Neural crest cell (in vitro differentiated cells): ENCODE measurements at places on chromosomes 5 and 9.

GRCh38 chr5:932151-932627, 39.5 kb downstream of the TRIP13 start:
- no peak for DNase-seq

GRCh38 chr5:168342151-168342825, 50.8 kb downstream of the WWC1 start:
- no peak for DNase-seq

- no peak for DNase-seq
Observed at GRCh38 chr5:65243161-65243560, 238.6 kb downstream of the ADAMTS6 start.

DNA sequence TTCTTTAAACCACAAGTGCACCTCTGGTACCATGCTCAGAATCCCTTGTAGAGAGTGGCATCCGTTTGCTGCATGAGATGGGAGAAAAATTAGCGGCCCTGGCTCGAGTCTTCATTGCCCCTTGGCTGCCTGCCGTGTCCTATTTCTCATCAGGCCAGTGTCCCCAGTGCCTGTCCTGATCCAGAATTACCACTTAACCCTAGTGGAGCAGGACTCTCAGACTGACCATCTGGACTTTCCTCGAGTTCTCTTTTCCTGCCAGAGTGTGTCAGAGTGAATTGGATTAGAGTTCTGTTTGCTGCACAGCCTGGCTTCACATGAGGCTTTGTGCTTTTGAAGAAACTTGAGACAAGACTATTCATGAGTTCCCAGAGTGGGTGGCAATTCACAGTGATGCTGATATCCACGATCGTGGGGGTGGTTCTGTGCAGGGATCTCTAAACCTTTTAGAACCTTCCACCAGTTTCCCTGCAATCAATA, 92.6 kb downstream of the C9orf152 start:
- no peak for DNase-seq

- DNase-seq, result no peak
Observed at GRCh38 chr9:125843646-125844045, 96.5 kb downstream of the PBX3 start.

DNA sequence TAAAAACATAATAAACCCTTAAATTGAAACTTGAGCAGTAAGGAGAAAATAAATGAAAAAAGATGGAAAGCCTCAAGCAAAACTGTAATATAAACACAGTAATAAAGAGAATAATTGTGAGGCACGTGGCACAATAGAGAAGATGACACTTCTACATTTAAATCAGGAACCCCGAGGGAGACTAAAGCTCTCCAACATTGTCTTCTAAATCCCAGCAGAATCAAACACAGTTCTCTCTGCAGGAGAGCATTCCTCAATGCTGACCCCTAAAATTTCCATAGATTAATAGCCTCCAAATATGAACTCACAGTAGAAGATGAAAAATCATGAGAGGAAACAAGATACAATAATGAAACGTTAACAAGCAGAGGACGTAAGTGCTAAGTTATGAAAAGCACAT, 721.2 kb upstream of the COX7C start:
- no peak for DNase-seq

GRCh38 chr5:146995878-146996277, 117.3 kb upstream of the PPP2R2B start:
- DNase-seq, result no peak

- DNase-seq, result no peak
Observed at GRCh38 chr9:125089331-125089730, 54.0 kb downstream of the SCAI start.

DNA sequence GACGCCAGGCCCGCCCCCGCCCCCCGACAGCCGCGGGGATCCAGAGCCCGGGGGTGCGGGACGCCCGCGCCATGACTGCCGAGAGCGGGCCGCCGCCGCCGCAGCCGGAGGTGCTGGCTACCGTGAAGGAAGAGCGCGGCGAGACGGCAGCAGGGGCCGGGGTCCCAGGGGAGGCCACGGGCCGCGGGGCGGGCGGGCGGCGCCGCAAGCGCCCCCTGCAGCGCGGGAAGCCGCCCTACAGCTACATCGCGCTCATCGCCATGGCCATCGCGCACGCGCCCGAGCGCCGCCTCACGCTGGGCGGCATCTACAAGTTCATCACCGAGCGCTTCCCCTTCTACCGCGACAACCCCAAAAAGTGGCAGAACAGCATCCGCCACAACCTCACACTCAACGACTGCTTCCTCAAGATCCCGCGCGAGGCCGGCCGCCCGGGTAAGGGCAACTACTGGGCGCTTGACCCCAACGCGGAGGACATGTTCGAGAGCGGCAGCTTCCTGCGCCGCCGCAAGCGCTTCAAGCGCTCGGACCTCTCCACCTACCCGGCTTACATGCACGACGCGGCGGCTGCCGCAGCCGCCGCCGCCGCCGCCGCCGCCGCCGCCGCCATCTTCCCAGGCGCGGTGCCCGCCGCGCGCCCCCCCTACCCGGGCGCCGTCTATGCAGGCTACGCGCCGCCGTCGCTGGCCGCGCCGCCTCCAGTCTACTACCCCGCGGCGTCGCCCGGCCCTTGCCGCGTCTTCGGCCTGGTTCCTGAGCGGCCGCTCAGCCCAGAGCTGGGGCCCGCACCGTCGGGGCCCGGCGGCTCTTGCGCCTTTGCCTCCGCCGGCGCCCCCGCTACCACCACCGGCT, 1.0 kb downstream of the FOXE1 start:
- no peak for DNase-seq

- DNase-seq, result no peak
Observed at GRCh38 chr9:22105005-22105722, 96.1 kb upstream of the CDKN2B start.

- no peak for DNase-seq
Observed at GRCh38 chr5:42993516-42994245, 46.4 kb downstream of the ANXA2R start.

DNA sequence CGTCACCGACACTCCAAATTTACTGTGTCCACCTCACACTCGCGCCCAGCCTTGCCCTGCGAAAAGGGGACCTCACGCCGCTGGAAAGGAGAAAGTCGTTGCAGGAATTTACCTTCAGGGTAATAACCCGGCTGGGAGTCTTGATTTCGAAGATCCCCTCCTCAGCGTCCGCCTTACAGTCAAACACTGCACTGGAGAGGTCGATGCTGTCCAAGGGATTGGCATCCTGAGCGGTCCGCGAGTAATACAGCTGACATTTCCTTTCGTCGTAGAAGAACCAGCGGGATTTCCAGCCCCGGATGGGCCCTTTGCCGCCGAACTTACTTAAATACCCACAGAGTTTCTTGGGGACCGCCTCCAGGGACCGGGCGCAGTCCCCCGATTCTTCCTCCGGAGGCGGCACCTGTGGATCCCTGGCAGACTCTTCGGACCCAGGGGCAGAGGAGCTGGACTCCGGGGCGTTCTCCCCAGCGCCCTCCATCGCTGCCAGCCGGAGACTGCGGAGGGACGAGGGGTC, 330 bp downstream of the TBC1D2 start:
- DNase-seq, result no peak

DNA sequence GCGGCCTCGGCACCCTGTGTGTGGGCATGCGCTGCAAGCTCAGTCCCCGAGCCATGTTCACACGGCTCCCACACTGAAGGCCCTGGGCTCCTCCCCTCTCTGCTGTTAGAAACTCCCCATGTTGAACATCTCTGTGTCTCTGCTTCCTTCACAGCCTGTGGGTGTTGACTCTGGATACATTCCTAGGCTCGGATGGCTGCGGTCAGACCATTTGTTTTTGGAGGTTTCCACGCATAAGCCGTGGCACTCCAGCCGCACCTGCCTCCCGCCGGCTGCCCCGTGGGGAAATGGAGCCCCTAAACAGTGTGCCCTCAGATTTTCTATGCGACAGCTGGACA, 31.2 kb upstream of the LRRC14B start:
- DNase-seq, result no peak

DNA sequence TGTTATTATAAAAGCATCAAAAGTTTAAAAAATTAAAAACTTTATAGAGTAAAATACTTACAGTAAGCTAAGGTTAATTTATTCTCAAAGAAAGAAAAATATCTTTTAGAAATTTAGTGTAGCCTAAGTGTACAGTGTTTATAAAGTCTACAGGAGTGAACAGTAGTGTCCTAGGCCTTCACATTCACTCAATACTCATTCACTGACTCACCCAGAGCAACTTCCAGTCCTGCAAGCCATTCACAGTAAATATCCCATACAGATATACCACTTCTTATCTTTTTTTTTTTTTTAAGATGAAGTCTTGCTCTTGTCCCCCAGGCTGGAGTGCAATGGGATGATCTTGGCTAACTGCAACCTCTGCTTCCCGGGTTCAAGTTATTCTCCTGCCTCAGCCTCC, 73.1 kb upstream of the FST start:
- no peak for DNase-seq

DNA sequence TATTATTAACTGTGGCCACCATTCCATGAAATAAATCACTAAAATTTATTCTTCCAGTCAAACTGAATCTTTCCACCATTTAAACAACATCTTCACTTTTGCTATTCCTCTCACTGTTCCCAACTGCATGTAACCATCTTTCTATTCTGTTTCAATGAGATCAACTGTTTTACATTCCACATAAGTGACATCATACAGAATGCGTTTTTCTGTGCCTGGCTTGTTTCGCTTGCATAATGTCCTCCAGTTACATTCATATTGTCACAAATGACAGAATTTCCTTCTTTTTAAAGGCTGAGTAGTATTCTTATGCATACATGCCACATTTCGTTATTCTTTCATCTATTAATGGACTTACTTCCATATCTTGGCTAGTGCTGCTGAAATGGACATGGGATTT, 738.2 kb downstream of the SEMA5A start:
- DNase-seq, result no peak

GRCh38 chr5:103522586-103522985, 40.0 kb downstream of the NUDT12 start:
- no peak for DNase-seq

DNA sequence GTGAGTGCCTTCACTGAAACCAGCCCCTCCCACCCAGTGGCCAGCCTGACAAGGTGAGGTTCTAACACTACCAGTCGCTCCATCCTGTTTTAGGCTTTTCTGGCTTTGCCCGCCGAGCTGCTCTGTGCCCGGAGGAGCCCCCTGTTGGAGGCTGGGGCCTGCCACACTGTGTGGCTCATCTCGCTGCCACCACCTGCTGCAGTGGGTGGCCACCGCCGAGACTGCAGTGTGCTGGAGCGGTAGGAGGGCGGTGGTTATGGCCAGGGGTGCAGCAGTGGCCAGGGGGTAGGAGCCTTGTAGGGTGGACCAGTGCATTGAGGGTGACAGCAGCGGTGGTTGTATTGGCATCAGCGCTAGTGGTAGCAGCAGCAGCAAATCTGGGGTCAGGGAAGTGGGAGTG, 74.7 kb upstream of the PCAT7 start:
- DNase-seq, result no peak

DNA sequence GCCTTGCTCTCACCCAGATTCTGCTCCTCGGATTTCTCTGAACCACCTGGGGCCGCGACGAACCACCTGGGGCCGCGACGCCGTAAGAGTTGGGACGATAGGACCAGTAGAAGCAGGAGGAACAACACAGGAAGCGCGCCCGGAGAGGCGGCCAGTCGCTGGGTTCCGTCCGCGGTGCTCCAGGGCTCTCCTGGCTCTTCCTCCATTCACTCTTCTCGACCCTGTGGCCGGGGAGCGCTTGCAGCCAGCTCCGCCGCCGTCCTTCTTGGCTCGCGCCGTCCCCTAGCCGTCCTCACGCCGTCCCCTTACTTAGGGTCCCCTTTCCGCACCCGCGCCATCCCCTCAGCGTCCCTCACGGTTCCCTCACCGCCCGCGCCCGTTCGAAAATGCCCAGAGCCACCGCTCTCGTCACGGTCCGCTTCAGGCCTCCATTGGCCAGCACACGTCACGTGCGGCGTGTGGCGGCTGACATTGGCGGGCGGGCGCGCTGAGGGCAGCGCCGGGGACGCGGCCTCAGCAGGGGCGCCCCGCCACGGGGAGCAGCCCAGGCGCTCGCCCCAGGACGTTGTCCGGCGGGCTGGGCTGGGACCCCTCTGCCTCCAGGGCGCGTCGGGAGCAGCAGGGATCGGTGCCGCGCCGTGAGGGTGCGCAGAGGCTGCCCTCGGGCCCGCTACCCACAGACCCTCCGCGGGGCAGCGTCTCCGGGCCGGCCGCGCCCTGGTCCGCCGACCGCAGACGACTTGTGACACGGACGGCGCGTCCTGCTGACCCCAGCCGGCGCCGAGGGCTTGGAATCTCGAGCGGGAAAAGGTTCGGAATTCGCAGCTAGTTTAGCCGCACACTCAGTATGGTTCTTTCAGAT, 53.7 kb upstream of the PTPDC1 start:
- peak; percentile 74 for DNase-seq

DNA sequence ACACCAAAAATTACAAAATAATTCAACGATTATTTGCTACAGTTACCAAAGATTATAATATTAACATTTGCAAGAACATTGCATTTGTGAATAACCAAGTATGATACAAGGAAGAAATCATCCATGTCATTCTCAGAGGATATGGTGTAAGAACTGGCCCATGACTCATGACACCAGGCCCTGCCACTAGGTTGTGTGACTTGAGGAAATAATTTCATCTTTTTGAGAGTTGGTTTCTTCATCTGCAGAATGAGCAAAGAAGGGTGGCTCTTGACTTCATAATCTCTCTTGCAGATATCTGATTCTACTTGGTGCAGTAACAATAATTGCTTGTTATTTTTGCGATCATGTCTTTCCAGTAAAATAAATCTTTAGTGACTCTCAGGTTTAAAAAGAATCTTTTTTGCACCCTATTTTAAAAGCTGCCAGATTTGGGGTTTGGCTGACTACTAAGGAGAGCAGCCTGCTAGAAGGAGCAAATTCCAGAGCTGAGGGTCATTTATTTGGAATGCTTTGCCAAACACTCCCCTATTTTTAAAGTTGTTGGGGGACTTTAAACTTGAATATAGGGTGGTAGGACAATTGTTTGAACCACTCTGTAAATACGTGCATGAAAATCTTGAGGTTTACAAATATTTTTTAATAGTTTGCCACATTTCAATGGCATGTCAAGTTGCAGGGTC, 23.5 kb downstream of the ITGA1 start:
- no peak for DNase-seq

GRCh38 chr5:131628990-131629389, 6.0 kb downstream of the RAPGEF6 start:
- no peak for DNase-seq

DNA sequence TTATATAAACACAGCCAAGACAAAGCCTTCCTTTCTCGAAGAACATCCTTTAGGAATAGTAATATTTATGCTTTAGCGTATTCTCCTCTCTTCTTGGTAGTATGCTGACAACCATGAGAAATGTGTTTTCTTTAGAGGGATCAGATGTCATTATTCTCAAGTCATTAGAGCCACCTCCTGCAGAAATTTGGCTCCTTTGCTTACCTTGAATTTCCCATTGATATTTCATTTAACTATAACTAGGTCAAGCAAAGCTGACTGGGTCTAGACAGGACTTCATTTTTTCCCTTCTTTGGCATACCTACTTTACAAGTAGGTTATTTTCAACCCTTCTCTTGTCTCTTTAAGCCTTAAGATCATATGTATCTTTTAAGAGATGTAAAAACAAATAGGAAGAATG, 50.3 kb downstream of the SPATA31D1 start:
- DNase-seq, result no peak

GRCh38 chr9:37324691-37325490, 97.6 kb upstream of the GRHPR start:
- DNase-seq, result peak; percentile 19

GRCh38 chr5:134825212-134825611, 20.6 kb upstream of the C5orf24 start:
- DNase-seq, result no peak

- DNase-seq, result no peak
Observed at GRCh38 chr9:93071464-93071863, 13.0 kb downstream of the SUSD3 start.
